ENCODE measurements at places on chromosomes 1 and 21.

DNA sequence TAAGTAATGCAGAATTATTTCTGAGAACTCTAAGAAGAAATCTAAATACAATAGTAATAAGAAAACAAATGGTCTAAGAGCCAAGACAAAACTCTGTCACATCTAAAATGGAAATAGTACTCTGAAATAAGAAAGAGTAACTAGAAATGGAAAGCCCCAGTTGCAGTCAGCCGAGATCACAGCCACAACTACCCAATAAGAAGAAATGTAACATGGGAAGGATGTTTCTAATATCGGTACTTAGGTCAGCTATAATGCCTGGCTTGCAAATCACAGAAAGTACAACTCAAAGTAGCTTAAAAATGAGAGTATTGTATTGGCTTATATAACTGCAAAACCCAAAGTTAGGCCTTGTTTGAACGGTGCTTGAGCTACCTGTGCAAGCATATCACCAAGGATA lies 58.6 kb upstream of the USP25 start:
- no peak for DNase-seq

DNA sequence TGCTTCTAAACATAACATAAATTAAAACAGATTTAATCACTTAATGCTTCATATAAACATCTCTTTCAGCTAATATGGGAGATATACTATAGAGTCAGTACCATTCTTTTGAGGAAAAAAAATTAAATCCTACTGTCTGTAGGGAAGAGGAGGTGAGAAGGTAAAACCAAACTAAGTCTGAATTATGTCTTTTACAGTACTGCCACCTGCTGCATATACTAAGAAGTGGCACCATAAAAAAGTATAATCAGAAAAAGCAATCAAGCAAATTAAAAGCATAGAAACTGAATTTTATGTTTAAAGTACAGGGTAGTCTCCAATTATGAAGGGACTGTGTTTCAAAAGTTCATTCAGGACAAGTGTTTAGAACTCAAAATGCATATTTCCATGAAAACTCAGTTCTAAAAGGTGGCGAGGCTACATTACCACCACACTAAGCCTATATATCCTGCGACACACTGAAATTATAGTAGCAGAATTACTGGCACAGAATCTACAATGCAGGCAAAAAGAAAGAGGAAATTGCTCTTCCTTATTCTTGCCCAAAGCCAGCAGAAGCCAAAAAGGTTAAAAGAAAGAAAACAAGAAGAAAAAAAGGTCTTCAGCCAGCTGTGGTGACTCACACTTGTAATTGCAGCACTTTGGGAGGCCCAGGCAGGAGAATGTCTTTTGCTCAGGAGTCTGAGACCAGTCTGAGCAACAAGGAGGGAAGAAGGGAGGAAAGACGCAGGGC lies 9.0 kb downstream of the NSL1 start:
- DNase-seq = no peak

GRCh38 chr1:221631556-221631955 lies 110.3 kb downstream of the DUSP10 start:
- no peak for DNase-seq

DNA sequence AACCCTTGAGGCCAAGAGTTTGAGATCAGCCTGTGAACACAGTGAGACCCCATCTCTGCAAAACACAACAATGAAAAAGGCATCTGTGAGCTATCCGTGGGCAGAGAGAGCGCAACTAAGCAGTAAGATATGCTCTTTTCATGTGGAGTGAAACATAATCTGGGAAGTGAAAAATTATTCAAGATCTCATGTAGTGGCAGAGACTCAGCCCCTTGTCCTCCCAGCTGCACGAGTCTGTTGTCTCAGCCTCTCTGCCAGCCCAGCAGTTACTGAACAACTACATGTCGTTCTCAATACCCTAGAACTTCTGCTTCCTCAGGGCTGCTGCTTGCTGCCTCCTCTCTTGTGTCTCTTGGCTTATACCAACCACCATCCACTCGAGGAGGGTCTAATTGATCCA lies 61.3 kb upstream of the WDR26 start:
- no peak for DNase-seq

DNA sequence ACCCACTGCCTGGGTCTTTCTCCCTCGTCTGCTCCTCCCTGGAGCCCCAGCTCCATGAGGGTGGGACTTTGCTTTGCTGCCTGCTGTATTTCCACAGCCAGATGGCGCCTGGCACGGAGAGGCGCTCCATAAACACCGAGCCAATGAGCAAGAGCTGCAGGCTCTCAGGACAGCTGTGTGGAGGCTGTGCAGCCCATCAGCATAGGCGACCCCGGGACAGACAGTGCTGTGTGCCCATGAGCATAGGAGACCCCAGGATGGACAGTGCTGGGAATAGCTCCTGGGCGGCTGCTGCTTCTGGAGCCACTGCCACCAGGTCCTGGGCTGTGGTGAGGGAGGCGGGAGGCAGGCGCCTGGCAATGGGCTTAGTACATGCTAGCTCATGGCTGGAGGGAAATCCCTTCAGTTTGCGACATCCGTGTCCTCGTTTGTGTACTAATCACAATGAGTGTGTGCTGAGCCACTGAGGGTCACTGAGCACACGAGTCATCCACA lies 29.2 kb downstream of the CEP104 start:
- no peak for DNase-seq

DNA sequence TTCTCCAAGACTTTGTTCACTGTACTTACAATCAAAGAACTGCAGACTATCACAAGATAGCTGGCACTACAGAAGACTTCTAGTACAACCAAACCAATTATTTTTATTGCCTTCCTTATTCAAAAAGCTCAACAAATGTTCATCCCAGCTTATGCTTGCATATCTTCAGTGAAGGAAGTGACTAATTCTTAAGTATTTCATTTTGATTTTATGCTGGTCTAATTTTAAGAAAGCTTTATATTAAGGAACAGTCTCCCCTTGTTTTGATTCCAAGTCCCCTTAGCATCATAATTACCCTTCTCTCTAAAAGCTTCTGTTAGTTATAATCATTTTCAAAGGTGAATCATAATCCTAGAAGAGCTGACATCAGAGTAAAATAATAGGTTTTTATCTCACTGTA lies 132.9 kb downstream of the LRRIQ3 start:
- no peak for DNase-seq

DNA sequence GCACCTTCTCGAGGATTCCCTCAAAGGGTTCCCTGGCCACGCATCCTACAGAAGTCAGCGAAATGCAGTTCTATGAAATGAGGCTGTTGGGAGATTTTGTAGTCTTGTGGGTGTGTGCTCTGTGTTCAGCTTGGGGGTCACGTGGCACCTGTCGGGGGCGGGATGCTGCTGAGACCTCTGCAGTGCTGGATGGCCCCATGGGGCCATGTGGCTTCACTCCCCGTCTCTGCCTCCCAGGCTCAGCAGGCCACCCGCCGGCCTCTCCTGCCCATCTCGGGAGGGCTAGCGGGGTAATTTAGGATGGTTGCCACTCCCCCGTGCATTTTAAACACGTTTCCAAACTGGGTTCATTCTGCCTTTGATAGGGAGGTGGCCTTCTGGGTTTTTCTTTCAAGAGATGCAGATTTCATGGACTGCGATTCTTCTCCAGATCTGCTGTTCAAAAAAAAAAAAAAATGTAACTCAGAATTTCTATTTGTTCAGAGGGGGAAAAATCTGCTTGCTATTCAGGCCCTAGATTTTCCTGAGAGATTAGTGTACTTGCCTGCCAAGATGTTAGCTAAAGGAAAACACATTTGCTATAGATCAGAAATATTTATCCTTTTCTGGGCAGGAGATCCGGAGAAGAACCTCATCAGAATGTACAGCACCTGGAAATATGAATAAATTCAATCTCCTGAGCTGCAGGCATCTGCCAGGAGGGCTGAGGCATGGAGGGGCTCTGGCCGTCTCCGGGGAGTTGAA lies 277.2 kb upstream of the VAMP3 start:
- no peak for DNase-seq

Data from GM06990 (cell line).